ENCODE measurements at places on chromosomes 1 and 21.

GRCh38 chr1:164648636-164649035 is 89.7 kb downstream of the PBX1 start:
- no peak for DNase-seq

- DNase-seq, result no peak
Observed at GRCh38 chr21:44999428-44999971, 59.7 kb downstream of the SLX9 start.

DNA sequence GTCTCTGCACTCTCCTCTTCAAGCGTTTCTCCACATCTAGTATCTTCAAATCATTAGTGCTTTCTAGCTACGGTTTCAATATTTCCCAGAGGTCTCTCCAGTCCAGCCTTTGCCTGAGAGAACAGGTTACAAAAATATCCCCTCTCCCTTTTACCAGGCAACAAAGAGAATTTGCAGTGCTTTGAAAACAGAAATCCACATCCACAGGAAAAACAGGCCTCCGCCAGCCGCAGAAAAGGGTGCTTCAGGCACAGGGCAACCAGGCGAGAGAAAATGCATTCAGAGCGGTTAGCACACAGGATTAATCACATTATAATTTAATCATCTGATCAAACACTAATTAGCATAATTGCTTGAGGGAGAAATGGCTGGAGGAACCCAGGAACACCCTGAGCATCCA is 13.8 kb downstream of the DSCAM start:
- DNase-seq, result no peak

GRCh38 chr1:190344454-190344853 is 133.2 kb downstream of the BRINP3 start:
- DNase-seq, result no peak

All from vagina (tissue), 2 donors.